DND-41 (cell line): ENCODE measurements at places on chromosomes 6 and 20.

- no peak for DNase-seq
These were observed 3.7 kb downstream of the JPH2 start for GRCh38 chr20:44183282-44183681.

GRCh38 chr6:34015586-34015985 is 130.3 kb downstream of the GRM4 start:
- no peak for DNase-seq

DNA sequence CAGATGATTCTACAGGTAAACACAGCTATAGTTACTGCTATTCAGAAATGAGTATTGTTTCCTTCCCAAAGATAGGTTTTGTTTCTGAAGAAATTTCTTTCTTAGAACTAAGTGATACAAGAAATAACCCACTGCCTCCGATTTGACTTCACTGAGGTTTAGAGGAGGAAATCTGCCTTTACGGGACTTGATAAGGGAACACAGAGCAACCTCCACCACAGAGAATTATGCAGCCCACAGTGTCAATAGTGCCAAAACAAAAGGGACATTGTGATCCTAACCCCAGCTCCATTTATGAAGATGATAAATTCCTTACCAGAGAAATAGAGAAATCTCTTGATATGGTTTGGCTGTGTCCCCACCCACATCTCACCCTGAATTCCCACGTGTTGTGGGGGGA is 164.6 kb downstream of the ZNF217 start:
- DNase-seq, result no peak

GRCh38 chr6:3900744-3901336 is 51.7 kb downstream of the FAM50B start:
- DNase-seq, result no peak

DNA sequence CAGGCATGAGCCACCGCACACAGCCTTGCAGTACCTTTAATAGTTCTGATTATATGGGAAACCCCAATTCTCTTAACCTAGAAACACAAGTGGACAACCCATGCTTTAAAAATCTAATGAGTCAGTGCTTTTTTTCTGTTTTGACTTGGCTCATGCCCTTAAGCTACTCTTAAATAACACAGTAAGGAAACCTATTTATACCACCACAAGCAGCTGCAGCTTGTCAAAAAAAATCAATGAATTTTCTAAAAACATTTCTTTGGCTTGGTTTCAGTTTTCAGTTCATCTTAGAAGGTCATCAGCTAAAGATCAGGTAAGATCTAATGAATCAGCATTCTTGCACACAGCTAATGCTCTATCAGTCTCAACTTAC is 124.1 kb upstream of the DST start:
- no peak for DNase-seq

DNA sequence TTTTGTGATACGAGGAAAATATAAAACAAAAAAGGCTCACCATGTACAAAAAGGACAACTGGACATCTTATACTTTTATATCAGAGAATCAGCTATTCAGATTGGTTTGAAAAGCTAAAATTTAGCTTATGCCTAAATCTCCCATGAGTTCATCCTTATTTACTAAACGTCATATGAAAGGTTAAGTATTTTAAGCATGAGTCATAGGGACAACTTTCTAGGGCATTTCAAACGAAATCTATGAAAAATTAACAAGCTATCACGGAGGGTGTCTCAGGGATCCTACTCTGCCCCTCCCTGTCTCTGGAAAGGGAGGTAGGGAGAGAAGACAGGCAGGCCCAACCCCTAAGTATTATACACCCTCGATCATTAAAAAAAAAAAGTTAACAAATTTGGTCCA is 124.1 kb upstream of the LOC128125822 start:
- DNase-seq, result no peak

- no peak for DNase-seq
These were observed 18.0 kb downstream of the KHDC1L start for GRCh38 chr6:73207221-73207837.

- DNase-seq, result no peak
These were observed 507.8 kb upstream of the CITED2 start for GRCh38 chr6:139882234-139882633.

DNA sequence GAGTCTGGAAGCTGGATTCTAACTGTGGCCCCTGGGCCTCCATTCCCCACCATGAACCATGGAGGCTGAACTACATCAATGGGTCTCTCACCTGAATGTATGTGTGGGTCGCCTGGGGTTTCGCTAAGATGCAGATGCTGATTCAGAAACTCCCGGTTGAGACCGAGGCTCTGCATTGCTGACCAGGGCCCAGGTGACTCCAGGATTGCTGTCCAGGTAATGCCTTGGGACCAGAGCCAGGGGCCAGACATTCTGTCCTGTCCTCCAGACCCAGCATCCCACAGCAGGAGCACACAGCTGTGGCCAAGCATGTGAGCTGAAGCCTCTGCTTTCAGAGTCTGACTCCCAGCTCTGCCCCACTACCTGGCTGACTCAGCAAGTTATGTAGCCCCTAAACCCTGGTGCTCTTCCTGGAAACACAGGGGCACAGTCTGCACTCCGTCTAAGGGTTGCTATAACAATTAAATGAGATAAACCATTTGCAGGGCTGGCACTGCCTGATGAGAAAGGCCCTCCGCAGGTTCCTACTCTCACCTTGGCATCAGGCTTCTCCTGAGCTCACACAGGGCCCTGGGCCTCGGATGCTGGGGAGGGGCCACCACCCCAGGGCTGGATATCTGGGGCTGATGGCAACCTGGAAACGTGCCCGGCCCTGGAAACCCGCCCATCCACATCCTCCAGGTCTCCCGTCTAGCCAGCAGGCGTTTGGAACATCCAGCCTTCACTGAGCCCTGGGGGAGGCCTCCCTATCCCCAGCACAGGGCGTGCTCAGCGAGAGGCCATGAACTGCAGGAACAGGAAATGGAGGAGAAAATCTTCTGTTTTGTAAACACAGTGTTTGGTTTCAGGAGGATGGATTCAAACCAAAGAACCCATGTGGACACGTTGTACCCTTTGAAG is 175.7 kb downstream of the DLL1 start:
- DNase-seq, result no peak

- no peak for DNase-seq
These were observed 76.8 kb upstream of the PIM1 start for GRCh38 chr6:37092923-37093727.

GRCh38 chr6:51865996-51866395 is 221.4 kb downstream of the PKHD1 start:
- DNase-seq, result no peak

DNA sequence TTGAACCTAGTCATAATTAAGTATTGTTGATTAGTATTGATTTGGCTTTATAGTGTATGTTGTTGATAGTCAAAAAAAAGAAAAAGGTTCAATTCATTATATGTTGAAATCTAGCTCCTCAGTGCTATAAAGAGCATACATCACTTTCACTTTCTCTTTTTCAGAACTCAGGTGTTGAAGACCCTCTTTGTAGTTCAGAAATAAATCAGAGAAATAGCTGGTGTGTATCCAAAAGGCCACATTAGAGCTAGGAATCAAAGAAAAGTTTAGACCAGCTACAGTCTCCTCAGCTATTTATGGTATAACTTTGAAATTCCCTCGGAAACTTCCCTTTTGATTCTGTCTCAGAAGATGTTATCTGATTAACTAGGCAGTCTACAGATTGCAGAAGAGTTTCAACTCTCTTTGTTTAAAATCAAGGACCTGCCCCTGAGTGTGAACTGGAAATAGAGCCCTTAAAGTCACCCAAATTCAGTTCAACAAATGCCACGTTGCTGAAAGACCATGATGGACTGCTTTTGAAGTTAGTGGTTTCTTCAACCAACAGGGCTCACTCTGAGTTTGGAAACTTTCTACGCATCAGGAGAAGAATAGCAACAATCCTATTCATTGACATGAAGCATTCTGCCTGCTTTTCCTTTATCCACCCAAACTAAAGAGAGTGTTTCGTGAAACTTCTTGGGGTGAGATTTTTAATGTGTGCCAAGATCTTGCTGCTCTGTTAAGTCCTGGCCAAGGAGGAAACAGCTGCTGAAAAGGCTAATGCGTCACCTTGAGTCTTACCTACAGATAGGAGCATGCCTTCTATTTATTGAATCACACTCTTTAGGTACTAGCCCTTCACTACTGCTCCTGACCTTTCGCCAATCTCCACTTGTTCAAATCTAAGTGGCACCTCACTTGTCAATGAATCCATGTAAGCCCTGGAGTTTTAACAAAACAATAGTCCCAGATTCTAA is 111.7 kb downstream of the TNFRSF21 start:
- DNase-seq, result no peak

GRCh38 chr6:83294676-83295075 is 101.5 kb downstream of the RWDD2A start:
- DNase-seq, result no peak

GRCh38 chr6:82013561-82014530 is 233.7 kb downstream of the IBTK start:
- no peak for DNase-seq

- DNase-seq, result no peak
These were observed 49.2 kb upstream of the MAP7 start for GRCh38 chr6:136599329-136600011.
